ENCODE measurements at places on chromosomes 1 and 21.

GRCh38 chr1:85484264-85484663 lies 19.3 kb upstream of the DDAH1 start:
- no peak for DNase-seq

GRCh38 chr1:93021539-93022134 lies 57.4 kb upstream of the MTF2 start:
- no peak for DNase-seq

DNA sequence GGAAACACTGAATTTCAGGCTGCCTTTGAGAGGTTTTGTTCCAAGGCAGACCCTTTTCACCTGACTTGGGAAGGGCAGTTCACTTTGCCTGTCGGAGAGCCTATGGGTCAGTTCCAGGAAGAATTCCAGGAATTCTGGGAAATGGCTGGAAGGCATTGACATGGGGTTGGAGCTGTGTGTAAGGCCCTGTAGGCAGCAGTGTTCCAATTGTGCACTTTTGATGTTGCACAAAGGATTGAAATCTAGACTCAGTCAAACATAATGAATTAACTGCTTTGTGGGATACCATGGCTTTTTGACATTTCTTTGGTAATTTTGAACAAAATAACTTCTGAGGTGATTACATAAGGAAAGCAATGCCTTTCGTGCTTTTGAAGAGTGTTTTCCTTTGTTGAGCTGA lies 184.6 kb downstream of the SDCCAG8 start:
- DNase-seq: no peak

GRCh38 chr1:246906833-246907232 lies 24.9 kb downstream of the AHCTF1 start:
- no peak for DNase-seq

DNA sequence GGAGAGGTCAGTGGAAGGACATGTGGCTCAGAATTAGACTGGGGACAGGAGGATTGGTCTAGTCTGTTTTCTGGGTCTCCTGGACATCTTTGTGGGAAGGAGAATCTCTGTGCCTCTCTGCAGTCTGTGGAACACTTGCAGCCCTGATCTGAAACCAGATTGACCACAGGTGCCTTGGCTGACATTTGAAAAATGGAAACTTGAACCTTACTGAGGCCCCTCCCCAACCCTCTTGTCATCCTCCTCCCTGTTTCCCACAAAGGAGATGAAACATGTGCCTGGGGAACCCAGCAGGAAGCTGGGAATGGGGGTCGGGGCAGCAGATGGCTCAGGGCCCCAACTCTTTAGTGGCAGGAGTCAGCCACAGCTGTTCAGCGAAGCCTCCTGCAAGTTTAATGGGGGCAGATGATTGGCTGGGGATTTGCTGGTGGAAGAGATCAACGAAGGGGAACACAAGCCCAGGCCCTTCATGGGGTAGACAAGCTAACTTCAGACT lies 18.1 kb downstream of the VASH2 start:
- no peak for DNase-seq

- no peak for DNase-seq
Observed at GRCh38 chr21:44818640-44819011, 764 bp upstream of the SUMO3 start.

Measured in activated naive CD4-positive, alpha-beta T cell treated with anti-CD3 and anti-CD28 coated beads, Interleukin-2, amount 10 ng/mL, durations not matched to agents 7 days and 5 days (primary cell).